Calu3 (cell line): ENCODE measurements at places on chromosomes 11 and 22. TPM values are rescaled to one million over a fixed set of nuclear protein-coding genes. Genes with fewer than 3 reads are reported as not detected.

- peak; percentile 95 for DNase-seq
These were observed 28.9 kb downstream of the MFNG start for GRCh38 chr22:37457093-37457893.

DNA sequence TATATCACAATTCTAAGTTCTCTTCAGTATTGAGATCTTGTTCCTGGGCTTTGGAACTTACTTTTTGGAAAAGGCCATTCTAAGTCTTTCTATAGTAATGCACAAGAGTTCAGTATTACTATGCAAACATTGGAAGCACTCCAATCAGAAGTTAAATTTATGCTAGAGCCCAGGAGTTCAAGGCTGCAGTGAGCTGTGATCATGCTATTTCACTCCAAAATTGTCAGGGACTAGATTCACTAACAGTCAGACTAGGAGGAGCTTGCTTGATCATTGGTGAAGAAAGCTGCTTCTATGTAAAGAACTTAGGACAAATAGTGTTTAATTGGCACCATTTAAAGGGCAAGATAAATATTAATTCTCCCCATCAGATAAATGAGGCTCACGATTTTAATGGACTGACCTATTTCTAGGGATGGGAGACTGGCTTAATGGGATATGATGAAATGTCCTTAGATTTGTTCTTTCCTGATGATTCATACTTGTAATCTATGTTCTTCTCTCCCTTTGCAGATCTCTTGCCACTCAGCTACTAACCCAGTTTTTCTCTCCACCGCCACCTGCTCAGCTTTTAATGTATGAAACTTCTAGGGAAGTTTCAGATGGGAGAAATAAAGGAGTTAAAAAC, 32.6 kb upstream of the TMEM123 start:
- no peak for DNase-seq

GRCh38 chr22:27913162-27913741, 5.8 kb downstream of the PITPNB start:
- no peak for DNase-seq

DNA sequence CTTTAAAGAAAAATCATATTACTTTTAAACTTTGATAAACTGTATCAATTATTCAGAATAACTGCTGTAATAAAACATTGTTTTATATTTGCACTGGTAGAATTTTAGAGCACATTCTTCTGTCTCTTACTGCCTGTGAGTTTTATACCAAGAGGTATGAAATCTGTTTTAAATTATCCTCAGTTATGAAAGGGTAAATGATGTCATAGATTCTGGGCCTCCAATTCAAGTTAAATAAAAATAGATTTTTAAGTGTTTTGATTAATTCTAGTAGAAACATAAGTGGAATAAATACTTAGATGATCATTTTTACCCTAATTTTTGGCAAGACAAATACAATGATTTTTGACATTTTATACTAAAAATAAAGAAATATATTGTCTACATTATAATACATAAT, 93.0 kb downstream of the GUCY1A2 start:
- no peak for DNase-seq

DNA sequence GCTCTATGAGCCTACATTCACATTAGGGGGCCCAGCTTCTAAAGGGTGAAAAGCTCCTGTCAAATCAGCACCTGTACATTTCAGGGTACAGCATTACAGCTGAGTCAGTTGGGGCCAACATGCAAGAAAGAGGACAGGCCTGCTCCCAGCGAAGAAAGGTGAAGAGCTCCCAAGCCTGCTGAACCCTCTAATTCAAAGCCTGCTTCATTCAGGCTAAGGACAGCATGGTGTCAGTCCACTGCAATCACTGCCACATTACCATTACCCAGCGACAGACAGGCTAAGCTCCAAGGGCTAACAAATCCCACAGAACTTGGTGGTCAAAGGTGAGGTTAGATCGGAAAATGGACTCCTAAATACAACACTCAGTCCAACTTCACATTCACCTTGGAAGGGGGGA, 65.4 kb upstream of the CHRM4 start:
- no peak for DNase-seq

DNA sequence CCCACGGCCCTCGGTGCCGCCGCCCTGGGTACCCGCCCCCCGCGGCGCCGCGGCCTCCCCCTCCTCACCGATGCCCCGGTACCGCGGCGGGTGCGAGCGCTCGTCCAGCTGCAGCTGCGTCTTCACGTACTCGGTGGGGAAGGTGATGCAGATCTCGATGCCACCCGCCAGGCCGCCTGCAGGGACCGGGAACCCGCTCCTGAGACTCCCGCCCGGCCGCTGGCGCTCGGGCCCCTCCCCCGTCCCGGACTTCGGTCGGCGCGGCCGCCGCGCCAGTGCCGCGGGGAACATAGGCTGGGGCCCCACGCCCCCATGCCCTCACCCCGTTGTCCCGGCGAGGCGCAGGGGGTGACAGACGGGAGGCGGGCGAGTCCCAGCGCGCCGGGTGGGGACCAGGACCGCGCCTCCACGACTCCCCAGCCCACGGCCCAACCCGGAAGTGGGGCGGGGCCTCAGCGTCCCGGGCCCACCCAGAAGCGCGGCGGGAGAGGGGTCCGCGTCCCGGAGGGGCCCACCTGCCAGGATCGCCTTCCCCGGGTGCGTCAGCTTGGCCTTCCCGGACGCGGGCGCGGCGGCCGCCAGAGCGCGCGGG, 375 bp downstream of the SLC25A1 start:
- DNase-seq = peak; percentile 64

ELFN2 gene
- 1.5 and 2.8 TPM in 2 replicates for total RNA-seq

MRE11 gene
- total RNA-seq = 25.6 and 27.2 TPM in 2 replicates

KRTAP5-11 gene
- total RNA-seq = not detected in 2 replicates

SLC22A9 gene
- not detected in 2 replicates for total RNA-seq
